Activated CD8-positive, alpha-beta memory T cell treated with anti-CD3 and anti-CD28 coated beads, Interleukin-2, amount 10 ng/mL, durations not matched to agents 7 days and 5 days (primary cell): ENCODE measurements at places on chromosomes 16 and 17. TPM values are rescaled to one million over a fixed set of nuclear protein-coding genes. Genes with fewer than 3 reads are reported as not detected.

DNA sequence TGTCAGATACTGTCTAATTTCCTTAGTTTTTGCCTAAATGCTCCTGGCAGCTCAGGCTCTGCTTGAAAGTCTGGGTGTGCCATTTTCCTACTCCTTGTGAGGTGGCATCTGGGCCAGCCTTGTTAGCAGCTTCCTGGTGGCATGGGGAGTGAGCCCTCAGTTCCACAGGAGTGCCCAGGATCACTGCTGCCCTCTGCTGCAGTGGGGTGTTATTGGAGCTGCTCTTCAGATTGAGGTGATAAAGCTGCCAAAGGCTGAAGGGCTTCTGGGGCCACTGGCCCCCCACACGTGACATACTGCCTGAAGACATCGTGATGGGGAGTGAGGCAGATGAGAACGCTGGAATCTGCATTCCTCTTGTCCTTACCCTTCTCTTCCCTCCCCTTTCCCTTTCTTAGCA lies 27.4 kb downstream of the CEP95 start:
- H3K27ac ChIP-seq = no peak overlapping the region
- no peaks in the 10 kb centered on the region for H3K4me1 ChIP-seq
- H3K4me3 ChIP-seq = no peak overlapping the region
- no peak for DNase-seq
- peaks cover 64% of the 10 kb centered on the region for H3K36me3 ChIP-seq

DNA sequence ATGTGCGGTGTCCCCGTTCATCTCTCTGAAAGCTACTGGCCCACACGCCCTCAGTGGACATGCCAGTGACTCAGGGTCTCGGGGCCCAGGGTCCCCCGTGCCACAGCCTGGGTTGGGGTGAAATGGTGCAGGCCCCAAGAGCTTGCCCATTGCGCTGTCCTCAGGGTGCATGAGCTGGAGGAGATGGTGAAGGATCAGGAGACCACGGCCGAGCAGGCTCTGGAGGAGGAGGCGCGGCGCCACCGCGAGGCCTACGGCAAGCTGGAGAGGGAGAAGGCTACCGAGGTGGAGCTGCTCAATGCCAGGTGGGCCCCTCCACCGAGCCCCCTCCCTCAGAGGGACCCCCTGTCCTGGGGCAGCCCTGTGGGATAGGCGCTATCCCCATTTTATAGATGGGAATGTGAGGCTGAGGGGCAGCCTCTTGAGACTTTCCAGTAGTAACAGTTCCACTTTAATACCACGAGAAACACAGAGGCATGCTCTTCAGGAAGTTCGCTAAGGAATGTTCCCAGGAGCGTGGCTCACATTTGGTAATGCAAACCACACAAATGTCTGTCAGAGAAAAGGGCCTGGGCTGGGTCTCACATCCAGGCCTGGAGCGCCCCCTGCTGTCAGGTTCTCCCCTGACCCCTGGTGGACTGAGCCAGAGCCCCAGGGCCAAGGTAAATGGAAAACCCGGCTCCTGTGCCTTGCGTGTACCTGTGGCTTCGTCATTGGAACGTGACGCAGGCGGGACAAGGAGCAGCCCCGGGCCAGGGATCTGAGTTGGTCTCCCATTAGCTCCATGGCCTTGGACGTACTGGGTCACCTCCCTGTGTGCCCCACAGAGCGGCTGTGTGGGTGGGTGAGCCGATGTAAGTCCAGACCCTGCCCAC lies 133.7 kb downstream of the RAB11FIP4 start:
- peak; percentile 87 for DNase-seq
- peaks cover 1% of the 10 kb centered on the region for H3K4me1 ChIP-seq
- no peak overlapping the region for H3K27ac ChIP-seq
- no peaks in the 10 kb centered on the region for H3K27me3 ChIP-seq

The LDHD gene
- total RNA-seq = not detected

The CDK3 gene
- 6.3 TPM for total RNA-seq

The MT1E gene
- 41.2 TPM for total RNA-seq

The C16orf74 gene
- total RNA-seq = 0.23 TPM

The HS3ST2 gene
- total RNA-seq = not detected
